Common myeloid progenitor, CD34-positive (primary cell): ENCODE measurements at places on chromosomes 3 and 15.

DNA sequence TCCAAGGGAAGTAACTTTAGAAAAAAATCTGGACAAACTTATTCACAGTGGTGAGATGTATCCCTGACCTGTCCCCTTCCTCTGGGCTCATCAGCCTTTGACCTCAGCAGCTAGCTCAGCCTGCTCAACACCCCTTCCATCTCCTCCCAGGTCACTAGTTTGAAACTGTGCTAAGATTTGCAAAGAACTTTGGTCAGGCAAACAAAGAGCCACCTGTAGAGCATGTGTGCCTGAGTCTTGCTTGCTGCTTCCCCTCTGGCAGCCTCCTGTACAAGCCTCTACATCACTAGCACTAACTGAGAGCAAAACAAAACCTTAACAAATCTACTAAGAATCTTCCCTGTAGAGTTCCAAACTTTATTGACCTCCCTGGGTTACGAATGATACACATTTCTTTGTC, 43.9 kb downstream of the NR1I2 start:
- DNase-seq: no peak

- no peak for DNase-seq
Measured at GRCh38 chr3:89565098-89565497, 457.7 kb downstream of the EPHA3 start.

DNA sequence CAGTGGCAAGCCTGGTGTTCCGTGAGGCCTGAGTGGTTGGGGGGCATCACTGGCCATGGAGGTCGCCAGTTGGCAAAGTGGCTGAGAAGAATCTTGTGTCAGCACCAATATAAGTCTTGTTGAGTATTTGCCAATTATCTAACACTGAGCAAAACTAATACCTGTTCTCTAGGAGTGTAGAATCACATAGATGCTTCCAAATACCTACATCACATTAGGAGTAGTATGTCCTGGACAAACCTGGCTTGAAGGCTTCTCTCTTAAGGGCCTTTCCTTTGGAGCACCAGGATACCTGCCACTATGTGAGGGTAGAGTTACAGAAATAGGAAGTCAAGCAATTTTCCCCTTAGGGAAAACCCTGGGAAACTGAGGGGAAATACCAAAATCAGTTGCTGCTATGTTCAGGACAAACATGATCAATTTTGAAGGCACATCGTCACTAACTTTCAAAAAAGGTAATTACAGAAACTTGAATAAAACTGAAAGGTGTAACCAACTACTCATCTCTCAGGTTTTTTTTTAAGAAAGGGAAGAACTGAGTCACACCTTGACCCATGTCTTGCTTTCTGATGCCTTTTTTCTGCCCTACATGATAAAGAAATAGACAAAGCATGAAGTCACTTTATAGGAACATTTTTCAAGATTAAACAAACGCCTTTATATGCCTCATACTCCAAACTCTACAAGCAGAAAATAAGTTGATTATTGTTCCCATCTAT, 100.4 kb downstream of the IMPG2 start:
- no peak for DNase-seq

DNA sequence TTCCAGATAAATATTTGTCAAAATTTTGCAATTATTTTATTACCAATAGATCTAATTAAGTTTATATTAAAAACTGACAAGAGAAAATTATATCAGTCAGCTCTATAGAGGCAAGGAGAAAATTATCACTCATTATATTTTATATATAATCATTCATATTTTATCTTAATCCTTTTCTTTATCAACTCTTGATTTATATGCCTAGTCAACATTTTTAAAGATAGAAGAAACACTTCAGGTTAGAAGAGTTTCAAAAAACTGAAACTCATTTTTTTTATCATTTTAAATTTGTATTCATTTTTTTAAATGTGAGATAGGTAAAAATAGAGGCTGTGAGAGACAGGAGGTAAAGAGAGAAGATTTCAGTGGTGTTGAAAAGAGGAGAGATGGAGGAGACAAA, 217.3 kb upstream of the P2RY1 start:
- no peak for DNase-seq

DNA sequence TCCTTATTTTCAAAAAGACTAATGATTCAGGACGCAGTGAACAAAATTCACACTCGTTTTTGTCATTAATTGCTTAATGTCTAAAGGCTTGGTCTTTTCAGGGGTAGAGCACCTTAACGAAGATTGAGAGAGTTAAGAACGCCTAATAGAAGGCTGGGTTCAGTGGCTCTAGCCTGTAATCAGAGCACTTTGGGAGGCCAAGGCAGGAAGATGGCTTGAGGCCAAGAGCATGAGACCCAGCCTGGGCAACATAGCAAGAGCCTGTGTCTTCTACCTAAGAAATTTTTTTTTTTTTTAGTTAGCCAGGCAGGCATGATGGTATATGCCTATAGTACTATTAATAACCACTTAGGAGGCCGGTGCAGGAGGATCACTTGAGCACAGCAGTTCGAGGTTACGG, 7.5 kb downstream of the PIK3CB start:
- no peak for DNase-seq

DNA sequence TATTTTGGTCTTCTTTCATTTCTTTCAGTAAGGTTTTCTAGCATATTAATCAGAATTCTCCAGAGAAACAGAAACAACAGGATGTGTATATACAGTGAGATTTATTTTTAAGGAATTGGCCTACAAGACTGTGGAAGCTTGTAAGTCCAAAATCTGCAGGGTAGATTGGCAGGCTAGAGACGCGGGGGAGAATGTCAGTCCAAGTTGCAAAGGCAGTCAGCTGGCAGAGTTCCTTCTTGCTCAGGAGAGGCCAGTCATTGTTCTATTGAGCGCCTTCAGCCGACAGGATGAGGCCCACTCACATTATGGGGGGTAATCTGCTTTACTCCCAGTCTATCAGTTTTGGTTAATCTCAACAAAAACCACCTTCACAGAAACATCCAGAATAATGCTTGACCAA, 133.4 kb upstream of the UBE3A start:
- no peak for DNase-seq

DNA sequence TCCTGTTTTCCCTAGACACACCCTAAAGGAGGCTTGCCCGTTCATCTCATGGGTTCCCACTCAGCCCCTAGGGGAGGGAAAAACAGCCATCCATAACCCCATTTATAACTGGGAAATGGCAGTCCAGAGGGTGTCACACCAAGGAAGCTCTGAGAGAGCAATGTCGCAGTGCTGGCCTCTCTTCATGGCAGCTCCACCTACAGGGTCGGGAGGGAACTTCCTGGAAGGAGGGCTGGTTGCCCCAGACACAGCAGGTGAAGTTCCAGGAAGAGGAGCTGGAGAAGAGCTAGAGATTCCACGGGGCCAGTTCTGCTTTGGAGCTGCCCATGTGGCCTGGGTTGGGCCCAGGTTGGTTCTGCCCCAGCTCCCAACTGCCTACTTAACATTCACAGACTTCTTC, 22.3 kb upstream of the LINGO1 start:
- DNase-seq: peak; percentile 40

- DNase-seq: no peak
Measured at GRCh38 chr15:65375871-65376607, 1.8 kb downstream of the IGDCC3 start.

DNA sequence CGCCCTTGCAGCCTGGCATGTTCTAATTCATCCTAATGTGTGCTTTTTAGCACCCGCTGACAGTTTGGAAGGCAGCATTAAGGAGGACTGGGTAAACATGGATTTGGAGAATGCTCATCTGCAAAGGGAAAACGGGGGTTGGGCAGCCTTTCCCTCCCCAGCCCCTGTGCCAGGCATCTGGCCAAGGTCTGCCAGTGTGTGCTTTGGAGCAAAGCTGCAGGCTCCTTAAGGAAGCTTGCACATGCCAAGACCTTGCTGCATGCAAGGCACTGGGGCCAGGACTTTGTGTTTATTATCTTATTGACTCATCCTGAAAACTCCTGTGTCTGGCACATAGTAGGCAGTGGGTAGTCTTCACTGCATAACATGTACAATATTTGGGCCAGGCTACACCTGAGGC, 20.1 kb downstream of the FAM3D start:
- DNase-seq: no peak

- peak; percentile 58 for DNase-seq
Measured at GRCh38 chr3:122246199-122246598, 62.7 kb downstream of the CASR start.

- DNase-seq: peak; percentile 81
Measured at GRCh38 chr15:40344631-40345120, 3.9 kb upstream of the CCDC9B start.

- no peak for DNase-seq
Measured at GRCh38 chr15:70297465-70298058, 199.8 kb upstream of the TLE3 start.

DNA sequence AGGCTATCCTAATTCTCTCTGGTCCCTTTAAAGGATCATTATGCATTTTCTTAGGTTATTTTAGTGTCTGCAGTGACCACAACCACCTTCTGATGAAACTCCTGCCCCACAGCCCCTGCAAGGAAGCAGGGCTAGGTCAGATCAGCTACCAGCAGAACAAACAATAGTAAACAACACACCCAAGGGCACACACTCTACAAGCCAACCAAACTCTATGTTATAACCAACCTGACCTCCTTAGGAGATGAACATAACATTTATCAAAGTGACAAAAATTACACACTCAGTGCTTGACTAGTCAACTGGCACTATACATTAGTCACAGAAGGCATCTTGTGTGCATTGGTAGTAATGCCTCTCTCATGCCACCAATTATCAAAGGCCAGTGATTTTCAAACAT, 17.3 kb downstream of the DENND6A start:
- DNase-seq: no peak

DNA sequence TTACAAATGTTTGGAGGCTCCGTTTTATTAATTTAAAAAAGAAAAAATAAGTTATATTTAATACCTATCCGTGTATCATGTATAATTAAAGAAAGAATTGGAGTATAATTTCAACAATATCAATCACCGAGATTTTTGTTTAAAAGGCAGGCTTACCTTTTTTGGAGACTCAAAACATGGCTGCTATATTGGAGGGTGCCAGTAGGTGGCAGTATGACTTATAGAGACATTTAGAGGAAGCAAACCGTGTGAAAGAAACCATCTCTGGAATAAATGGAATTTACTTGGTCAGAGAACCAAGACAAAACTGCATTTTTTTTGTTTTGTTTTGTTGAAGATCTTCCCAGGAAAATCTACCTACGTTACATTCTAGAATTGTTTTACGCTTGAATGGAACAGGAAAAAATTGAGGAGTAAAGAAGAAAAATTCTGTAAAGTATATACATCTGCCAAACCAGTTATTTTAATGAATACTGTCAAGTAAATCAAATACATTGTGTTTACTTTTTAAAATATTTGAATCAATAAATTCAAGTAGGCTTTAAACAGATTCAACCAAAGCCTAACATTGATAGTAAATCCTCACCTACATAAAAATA, 802.6 kb upstream of the ALCAM start:
- peak; percentile 70 for DNase-seq

- DNase-seq: no peak
Measured at GRCh38 chr3:100708644-100708988, 678 bp upstream of the TFG start.

GRCh38 chr3:107938143-107938542, 152.7 kb downstream of the CD47 start:
- DNase-seq: peak; percentile 52

GRCh38 chr3:9292516-9292915, 43.1 kb upstream of the SRGAP3 start:
- DNase-seq: no peak

GRCh38 chr3:40627095-40627494, 102.3 kb downstream of the ZNF621 start:
- DNase-seq: no peak

DNA sequence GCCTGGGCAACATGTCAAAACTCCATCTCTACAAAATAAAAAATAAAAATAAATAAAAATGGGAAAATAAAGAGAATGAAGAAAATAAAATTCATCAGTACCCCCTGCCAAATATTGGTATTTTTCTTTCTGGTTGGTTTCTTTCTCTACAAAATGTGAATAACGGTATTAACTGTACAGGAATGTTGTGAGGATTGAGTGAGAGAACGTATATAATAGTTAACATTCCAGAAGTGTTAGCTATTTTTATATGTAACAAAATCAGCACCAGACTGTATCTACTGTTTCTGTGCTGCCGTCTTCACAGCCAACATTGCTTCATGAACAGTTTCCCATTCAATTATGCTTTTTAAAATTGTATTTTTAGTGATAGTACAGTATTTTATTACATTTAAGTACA, 25.5 kb upstream of the RNU6-1 start:
- no peak for DNase-seq

- no peak for DNase-seq
Measured at GRCh38 chr3:97883736-97884135, 61.9 kb downstream of the CRYBG3 start.

DNA sequence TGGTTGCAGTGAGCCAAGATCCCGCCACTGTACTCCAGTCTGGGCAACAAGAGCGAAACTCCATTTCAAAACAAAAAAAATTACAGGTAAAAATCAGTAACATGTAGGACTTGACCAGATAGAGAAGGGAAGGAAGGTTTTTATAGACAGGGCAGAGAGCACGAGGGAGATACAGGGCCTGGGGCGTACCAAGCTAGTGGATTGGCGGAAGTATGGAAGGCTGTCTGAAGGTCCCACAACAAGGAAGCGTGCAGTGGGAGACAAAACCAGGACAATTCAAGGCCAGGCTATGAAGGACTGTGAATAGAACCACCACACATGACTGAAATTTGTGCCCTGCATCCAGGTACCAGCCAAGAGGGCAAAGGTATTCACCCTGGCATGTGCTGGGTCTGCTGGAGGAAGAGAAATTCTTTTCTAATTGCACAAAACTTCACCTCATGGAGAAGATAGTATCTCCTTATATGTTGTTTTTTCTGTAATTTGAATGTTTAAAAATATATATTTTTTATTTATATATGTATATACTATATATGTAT, 33.0 kb upstream of the BCL2A1 start:
- DNase-seq: no peak

DNA sequence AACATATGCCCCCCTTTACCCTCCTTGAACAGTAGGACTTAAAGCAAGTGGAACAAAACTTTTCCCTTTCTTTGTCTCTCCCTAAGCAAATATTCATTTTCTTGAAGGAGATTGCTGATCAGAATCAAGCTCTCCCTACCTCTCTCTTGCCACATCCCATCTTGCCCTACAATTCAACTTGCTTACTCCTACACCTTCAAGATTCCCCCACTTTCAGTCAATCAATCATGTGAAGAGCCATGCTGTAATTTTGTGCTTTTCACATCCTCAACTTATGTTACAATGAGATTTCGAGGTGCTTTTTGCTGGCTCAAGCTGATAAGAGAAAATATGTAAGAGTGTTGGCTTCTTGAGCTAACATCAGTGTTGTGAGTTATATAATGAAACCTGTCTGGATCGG, 662.9 kb downstream of the NLGN1 start:
- no peak for DNase-seq

- DNase-seq: no peak
Measured at GRCh38 chr3:152039887-152040286, 166.4 kb downstream of the SUCNR1 start.

DNA sequence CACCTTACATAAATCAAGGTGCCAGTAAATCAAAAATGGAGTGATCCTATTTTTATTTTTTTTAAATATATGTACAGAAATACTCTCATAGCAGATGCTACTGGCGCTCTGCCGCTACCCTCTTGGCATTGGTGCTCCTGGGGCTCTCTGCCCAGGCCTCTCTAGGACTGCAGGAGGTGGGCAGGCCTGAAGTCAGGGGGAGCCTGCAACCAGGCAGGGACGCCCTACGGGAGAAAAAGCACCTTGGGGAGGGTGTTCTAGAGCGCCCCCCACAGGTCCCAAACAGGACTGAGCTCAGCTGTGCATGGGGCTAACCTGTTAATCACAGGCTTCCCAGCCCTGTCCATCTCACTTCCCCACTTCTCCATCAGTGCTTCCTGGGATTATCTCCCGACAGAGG, 192.5 kb downstream of the SHQ1 start:
- DNase-seq: no peak

GRCh38 chr15:90866161-90866715, 2.1 kb upstream of the FURIN start:
- no peak for DNase-seq

GRCh38 chr3:171755015-171755589, 55.2 kb downstream of the PLD1 start:
- DNase-seq: peak; percentile 39
